ENCODE measurements at places on chromosomes 5 and 9.

DNA sequence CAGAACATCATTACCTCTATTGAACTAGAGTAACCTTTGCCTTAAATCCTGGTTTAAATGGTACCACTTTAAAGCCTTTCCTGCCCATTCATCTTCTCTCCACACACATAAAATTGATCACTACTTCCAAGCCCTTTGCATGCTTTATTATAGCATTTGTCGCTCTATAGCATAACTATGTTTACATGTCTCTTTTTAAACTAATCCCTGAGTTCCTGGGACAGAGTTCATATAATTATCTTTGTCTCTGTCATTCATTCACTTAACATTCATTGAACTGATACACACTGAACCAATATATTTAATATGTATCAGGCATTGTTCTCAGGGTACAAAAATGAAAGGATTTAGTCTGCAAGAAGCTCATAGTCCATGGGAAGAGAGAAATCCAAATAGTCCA, 37.3 kb downstream of the RECK start:
- no peak for DNase-seq

GRCh38 chr9:18980189-18980588, 52.8 kb downstream of the SAXO1 start:
- DNase-seq = no peak

- DNase-seq = no peak
These were observed 302.3 kb upstream of the GRAMD2B start for GRCh38 chr5:126120939-126121338.

DNA sequence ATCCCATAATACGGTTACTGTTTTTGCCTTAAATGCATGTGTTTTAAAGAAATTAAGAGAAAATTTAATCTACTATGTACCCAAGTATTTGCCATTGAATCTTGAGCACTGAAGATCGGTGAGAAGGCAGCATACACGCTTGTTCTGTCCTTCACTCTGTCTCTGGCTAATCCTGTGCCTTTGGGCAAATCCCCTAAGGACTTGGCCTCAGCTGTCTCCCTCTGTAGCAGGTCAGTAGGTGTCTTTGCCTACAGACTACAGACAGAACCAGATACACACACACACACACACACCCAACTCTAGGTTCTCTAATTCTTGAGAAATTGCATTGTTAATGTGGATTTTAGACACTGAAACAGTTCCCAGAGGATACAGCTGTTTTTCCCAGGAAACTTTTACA, 117.4 kb downstream of the WDR41 start:
- no peak for DNase-seq

GRCh38 chr5:53109056-53109442, 508 bp downstream of the MOCS2 start:
- no peak for DNase-seq

DNA sequence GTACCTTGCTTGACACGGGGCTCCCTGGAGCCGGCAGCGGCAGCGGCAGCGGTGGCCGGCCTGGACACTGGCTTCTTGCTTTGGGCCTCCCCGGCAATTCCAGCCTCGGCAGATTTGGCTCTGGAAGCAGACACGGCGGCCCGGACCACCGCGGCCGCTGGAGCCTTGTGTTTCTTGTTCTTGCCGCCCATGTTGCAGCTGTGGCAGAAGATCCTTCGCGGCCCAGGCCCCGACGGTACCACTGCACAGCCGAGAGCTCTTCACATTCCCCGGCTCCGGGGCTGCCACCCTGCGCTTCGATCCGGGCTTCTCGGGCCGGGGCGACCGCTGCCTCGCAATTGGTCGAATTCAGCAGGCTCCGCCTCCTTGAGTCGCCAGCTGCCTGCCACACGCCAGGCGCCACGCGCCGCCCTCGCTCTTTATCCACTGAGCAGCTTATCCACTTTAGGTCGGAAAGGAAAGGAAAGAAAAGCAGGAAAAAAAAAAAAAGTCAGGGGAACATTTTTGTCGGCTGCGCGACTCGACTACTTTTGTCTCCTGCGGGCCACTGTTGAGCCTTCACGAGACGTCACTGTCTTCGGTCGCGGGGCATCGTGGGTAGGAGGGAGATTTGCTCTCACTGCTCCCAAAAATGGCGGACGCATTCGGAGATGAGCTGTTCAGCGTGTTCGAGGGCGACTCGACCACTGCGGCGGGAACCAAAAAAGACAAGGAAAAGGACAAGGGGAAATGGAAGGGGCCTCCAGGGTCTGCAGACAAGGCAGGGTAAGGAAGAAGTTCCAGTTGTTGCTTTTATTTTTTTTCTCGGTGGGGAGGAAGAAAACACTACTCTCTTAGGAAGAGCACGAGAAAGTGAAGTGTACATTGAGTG, at the start of the genes DHX29 and MTREX:
TSS of gene DHX29 (minus strand) at position 312 of the 871 bp plus-strand sequence. CDS start at position 191, 121 bp downstream.
TSS of gene MTREX (plus strand) at position 607 of the 871 bp plus-strand sequence. CDS start at position 632, 25 bp downstream.
- peak; percentile 90 for DNase-seq

GRCh38 chr5:17964067-17964466, 329.8 kb downstream of the TAF11L14 start:
- DNase-seq = no peak

GRCh38 chr5:32955814-32956213, 244.7 kb downstream of the NPR3 start:
- no peak for DNase-seq

DNA sequence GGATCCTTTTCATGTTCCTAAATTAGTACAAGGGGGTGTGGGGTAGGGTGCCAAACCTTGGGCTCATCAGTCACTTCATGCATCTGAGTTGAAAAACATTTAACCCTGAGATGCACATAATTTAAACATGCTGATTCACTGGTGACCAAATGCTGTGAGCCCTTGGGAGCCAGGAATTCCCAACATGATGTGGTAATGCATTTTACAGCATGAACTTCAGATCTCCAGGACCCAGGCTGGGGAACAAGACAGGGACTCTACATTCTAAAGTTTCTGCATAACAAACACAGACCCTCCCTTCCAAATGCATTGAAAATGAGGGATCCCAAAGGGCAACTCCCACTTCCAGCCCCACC, 322.2 kb downstream of the NDUFS4 start:
- DNase-seq = no peak

DNA sequence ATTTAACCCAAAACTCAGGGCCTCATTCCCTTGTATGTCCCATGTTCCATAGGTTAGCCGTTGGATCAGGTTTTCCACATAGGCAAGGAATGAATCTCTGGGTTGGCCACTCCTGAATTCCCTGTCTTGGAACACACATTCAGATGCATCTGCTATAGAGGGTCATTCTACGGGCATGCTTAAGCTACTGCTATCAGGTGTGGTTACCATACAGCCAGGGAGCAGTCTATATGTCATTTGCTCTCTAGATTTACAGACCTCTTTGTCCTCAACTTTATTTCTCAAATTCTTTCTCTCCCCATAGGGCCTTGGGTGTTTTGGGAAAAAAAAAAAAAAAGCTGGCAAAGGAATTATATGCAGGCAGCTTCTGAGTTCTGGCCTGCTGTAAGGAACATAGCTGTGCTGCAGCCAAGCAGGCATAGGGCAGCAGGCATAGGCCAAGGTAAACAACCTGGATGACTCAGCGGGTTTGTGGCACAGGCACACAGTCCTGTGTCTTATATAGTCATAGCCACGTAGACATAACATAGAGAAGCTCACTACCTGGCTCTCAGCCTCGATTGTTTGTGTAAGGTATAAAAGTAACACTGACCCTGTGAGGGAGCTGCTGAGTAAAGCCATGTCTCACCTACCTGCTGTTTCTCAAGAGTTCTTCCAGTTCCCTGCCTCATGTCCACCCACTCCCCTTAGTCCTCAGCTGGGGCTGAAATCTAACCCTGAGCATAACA, 141.5 kb downstream of the OSTF1 start:
- DNase-seq = no peak

DNA sequence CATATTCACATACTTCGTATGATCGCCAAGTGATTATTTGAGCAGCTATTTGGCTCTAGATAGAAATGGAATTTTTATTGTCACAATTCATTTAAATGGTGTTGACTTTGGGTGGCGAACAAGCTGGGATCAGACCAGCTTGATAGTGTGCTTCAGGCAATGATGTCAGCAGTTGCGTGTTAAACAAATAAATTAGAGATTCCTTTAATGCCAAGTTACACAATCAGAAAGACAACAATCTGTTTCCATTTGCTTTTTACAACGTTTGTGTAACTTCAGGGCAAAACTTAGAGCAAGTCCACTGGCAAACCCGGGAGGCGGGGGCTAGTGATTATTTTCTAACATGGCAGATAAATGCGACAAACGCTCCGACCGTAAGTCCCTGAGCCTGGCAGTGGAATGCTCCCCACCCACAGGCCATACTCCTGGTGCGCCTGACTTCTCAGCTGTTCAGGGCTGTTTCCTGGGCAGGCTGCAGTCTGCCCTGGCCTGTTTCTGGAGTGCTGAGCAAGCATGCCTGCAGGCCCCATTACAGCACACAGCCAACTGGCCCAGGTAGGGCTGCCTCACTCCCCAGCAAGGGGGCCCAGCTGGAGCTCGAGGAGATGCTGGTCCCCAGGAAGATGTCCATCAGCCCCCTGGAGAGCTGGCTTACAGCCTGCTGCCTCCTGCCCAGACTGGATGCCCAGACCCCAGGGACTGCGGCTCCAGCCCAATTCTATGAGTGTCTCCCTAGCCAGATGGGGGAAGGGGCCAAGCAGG, 88.7 kb downstream of the BASP1 start:
- DNase-seq = peak; percentile 70

GRCh38 chr5:76125888-76126287, 42.7 kb downstream of the SV2C start:
- DNase-seq = no peak

DNA sequence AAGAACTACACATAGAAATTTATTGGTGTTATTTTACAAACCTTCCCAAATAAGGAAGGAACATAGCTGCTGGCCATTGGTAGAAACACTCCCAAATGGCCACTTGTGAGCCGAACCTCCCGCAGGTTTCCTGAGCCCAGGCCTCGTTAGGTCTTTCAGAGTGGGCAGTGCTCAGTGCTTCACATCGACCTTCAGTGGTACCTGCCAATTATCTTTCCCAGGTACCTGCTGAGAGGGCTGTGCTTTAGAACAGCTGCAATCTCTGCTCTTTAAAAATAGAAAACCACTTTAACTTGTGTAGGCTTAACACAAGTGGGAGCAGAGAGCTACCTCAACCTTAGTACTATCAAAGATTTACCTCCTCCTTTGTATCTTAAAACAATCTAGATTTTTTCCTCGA, 334.1 kb downstream of the RFX3 start:
- DNase-seq = no peak

DNA sequence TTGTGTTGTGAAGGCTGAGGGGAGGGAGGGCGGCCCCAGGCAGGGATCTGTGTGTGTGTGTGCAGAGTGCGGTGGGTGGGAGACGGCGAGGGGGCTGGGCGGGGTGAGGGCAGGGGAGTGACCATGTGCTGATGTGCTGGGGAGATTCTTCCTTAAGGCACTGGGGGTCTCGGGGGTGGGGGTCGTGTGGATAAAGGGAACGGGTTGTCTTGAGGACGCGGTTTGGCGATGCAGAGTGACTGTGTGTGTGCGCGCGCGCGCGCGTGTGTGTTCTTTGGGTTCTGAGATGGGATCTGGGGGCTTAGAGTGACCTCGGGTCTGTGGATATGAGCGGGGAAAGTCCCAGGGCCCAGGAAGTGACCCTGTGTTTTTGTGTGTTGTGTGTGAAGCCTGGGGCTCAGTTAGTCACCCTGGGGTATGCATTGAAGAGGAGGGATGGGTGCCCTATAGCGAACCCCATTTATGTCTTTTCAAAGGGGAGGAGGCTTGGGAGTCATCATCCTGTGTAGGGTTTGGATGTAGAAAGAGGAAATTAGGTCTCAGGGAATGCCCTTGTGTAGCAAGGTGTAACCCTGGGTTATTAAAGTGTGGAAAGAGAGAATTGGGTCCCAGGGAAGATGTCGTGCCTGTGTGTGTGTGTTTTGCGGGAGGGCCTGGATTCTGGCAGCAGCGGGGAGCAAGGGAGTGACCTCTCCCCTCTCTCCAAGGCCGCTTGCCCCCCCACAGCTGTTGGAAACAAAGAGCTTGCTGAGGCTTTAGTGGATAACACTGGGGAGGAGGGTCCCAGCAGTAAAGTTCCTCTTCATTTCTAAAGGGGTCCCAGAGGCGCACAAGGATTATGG, 1.4 kb downstream of the TMEFF1 start:
- DNase-seq = no peak

Data from HFFc6 (cell line).